Stimulated activated CD4-positive, alpha-beta T cell treated with anti-CD3 and anti-CD28 coated beads, Interleukin-1b, Interleukin-23, amount 100 ng/mL, for 1 hour (primary cell): ENCODE measurements at places on chromosomes 6 and 20.

DNA sequence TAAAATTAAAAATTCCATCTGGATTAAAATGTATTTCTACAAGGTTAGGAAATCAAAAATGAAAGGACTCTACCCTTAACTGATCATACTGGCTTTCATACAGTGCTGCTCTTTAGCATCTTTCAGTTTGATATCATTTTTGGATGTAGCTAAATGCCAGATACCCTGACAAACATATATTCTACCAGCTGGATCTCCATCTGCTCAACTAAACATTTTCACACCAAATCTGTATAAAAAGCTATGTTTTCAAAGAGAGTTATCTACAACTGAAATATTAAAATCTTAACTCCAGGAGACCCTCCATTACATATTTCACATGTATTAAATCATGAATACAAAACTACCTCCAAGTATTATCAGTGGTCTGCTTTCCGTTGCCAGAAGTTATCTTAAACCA, 95.7 kb downstream of the EPHA7 start:
- DNase-seq, result no peak

GRCh38 chr20:20271271-20271670, 96.6 kb upstream of the INSM1 start:
- DNase-seq, result no peak

- no peak for DNase-seq
Observed at GRCh38 chr6:136739501-136739900, 52.8 kb downstream of the MAP3K5 start.

- DNase-seq, result no peak
Observed at GRCh38 chr20:64065062-64065973, 2.3 kb downstream of the TCEA2 start.

DNA sequence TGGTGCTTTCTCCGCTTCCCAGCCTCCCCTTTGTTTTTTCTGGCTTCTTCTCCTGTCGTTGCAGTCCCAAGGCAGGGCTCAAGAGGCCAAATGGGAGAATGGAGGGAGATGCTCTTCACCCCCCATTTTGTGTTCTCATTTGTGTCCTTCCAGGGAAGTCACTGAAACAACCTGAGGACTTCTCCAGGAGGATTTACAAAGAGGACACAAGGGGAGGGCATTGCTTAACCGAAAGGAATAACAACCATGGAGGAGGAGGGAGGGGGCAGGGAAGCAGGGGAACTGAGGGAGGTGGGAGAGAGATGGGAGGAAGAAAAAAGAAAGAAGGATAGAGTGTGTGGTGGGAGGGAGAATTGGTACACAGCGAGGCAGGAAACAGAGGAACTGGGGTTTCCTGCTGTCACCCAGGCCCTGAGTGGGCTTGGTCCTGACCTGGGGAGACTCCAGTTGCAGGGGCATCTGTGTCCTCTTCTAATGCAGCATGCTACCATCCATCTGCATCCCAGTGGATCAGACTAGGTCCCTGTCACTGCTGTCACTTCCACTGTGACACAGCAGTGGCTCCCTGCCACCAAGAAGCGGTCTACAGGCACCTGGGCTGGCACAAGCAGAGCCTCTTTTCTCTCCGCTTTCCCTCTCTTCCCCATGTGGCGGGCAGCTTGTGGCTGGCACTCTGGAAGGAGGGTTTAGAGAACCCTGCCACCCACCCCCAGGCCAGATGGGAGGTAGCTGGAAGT, 17.1 kb upstream of the MLN start:
- DNase-seq, result no peak

DNA sequence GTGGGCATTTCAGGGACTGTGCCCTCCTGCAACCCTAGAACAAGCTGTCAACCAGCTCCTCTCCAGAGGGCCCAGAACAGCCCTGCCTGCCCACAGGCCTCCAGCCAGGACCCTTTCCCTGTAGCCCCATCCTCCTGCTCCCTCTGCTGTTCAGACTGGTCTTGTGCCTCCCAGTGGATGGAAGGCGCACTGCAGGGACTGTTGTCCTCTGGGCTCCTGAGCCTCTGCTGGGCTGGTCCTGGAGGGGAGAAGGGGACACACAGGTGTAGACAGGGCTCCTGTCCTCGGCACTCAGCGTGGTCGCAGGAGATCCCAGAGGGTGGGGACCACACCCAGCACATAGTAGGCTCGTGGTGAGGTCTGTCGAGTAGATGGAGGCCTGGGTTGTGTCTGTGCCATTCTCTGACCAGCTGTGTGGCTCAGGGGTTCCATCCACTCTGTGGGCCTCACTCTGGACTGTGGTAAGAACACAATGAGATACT, 11.5 kb downstream of the ITPR3 start:
- no peak for DNase-seq

- DNase-seq, result no peak
Observed at GRCh38 chr20:59818911-59819310, 114.5 kb downstream of the SYCP2 start.
